SK-N-DZ (cell line): ENCODE measurements at places on chromosomes 2 and 18.

- DNase-seq = no peak
Observed at GRCh38 chr2:19932928-19933327, 31.1 kb upstream of the TTC32 start.

DNA sequence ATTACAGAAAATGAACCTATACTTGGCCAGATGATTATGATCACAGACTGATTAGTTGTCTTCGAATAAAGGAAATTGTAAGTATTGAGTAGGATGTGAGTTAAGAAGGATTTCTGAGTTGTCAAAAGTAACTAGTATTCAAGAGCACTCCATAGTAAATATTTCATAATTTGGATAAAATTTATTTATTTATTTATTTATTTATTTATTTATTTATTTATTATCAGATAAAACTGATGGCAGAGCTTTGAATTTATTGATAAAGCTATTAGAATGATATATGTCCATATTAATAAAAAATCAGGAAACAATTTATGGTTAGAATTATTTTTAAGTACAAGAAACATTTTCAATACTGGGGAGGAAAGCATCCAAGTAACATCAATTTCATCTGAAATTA lies 1634.1 kb downstream of the LRP1B start:
- no peak for DNase-seq

- no peak for DNase-seq
Observed at GRCh38 chr18:40810372-40810771, 1144.7 kb upstream of the PIK3C3 start.

- DNase-seq = no peak
Observed at GRCh38 chr2:147214914-147215313, 629.9 kb upstream of the ACVR2A start.

GRCh38 chr18:3111523-3112240 lies 98.7 kb upstream of the LPIN2 start:
- no peak for DNase-seq

- DNase-seq = no peak
Observed at GRCh38 chr2:132733094-132733493, 63.1 kb upstream of the LYPD1 start.

DNA sequence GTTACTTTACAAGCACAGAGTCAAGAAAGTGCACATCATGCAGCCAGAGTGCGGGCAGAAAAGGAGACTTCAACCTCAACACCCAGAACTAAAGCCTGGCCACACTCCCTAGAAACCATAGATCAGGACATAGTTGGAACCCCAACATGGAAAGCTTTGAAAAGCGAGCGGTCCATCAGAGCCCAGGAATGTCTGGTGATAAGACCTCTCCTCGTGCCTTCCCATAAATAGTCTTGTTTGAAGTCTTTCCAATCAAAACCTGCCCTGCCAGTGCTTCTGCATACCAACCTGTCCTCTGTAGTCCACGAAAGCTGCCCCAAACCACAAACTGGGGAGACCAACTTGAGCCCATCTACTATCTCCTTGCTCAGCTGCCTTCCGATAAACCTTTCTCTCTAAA lies 55.5 kb downstream of the NEURL3 start:
- DNase-seq = no peak

DNA sequence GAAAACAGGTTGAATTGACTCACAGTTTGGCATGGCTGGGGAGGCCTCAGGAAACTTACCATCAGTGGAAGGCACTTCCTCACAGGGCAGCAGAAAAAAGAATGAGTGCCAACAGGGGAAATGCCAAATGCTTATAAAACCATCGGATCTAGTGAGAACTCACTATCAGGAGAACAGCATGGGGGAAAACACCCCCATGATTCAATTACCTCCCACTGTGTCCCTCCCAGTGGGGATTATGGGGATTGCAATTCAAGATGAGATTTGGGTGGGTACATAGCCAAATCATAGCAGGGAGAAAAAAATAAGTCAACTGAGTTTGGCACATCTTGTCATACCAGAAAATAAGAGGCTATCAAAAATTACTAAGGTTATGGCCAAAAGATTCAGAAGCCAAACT lies 96.3 kb downstream of the TRIP12 start:
- DNase-seq = no peak

- no peak for DNase-seq
Observed at GRCh38 chr2:96594282-96594681, 43.8 kb downstream of the KANSL3 start.

DNA sequence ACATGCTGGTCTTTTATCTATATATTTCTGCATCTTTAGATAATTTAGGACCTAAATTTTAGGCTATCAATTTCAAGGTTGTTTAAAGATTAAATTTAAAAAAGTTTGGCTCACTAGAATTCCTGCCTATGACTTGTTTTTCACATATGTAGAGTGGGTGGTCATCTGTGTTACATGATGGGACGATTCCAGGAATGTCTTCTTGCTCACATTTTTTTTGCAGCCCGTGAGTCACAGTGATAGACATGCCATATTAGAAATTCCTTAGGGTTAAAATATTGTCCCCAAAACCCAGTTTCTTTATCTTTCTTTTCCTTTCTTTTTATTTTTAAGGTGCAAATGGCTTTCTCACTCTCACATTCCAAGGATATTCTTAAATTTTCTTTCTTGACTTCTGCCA lies 652.0 kb downstream of the PLCL1 start:
- no peak for DNase-seq

- DNase-seq = no peak
Observed at GRCh38 chr18:2933995-2934394, 78.9 kb downstream of the LPIN2 start.

- no peak for DNase-seq
Observed at GRCh38 chr2:134243244-134243643, 10.6 kb upstream of the MGAT5 start.

DNA sequence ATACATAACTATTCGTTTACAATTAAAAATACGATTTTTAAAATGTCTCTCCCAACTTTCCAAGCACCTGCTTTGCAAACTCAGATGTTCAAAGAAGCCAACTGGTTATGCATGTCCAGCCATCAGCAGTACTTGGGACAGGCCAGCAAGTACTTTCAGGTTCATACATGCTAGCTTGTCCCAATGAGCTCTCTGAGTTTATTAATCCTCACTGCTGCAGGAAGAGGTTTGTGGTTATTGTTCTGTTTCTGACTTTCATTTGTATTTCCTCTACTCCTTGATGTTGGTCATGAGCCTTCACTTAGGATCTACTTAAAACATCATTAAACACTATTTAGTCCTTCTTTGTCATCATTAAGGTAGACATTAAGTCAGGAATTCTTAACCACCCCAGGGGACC lies 374.1 kb downstream of the LRATD1 start:
- no peak for DNase-seq

GRCh38 chr2:210099940-210100339 lies 71.3 kb downstream of the KANSL1L start:
- DNase-seq = no peak

GRCh38 chr2:227510620-227510958 lies 38.6 kb downstream of the AGFG1 start:
- DNase-seq = no peak

DNA sequence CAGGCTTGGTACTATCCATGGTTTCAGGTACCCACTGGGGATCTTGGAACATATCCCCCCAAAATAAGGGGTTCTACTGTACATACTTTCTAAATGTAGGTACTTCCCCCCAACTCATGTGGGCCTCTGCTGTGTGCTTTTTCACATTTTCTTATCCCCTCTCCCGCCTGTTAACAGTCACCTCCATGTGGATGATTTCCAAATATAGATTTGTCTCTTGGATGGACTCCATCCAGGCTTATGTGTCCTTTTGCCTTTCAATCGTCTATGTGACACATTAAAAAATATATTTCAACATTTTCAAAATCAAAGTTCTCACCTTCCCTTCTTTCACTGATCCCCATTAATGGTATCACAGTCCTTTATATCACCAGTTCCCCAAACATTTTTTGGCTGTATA lies 44.4 kb downstream of the OSBPL6 start:
- DNase-seq = no peak

DNA sequence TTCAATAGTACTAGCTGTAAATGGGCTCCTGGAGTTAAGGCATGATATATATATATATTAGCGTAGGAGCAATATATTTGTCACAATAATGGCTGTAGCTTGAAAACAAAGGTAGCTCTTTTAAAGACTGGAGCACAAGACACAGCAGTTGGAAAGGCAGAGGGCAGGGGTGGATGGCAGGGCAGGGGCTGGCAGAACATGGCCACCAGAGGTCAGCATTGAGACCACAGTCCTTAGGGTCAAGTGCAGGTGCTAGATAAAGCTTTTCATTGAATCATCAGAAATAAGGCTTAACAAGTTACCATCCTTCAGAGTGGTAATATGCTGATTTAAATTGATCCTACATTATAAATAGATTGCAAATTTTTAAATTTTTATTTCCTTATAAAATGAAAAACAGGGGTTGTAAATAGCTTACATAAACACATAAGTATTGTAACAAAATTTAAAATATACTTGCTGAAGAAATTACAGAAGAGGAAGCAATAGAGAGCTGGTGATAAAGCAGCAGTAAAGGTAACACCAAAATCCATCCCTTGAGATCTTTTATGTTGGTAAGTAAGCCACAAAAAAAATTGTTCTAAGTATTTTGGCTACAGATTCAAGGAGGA lies 161.2 kb upstream of the PIEZO2 start:
- peak; percentile 10 for DNase-seq

GRCh38 chr2:198162276-198162675 lies 357.9 kb downstream of the PLCL1 start:
- no peak for DNase-seq
